T-helper 1 cell treated with Interleukin-12 subunit alpha and Interleukin-12 subunit beta and Interleukin-4 antibody, amounts not matched to agents 30 ng/mL and 1 ng/mL, for 36 hours (primary cell): ENCODE measurements at places on chromosomes 5 and 9. TPM values are rescaled to one million over a fixed set of nuclear protein-coding genes. Genes with fewer than 3 reads are reported as not detected.

The TOR1A gene
- total RNA-seq = 59.7 and 63.5 TPM in 2 replicates

The HSDL2 gene
- 22.1 and 23.7 TPM in 2 replicates for total RNA-seq

The PCDHB7 gene
- total RNA-seq = not detected in 2 replicates

The WDR38 gene
- total RNA-seq = not detected in 2 replicates

The NRARP gene
- total RNA-seq = 1.5 and 1.8 TPM in 2 replicates

The PCDHA11 gene
- not detected in 2 replicates for total RNA-seq

The SPINK13 gene
- total RNA-seq = not detected in 2 replicates

The FBXL17 gene
- 10.8 and 13.3 TPM in 2 replicates for total RNA-seq

The SYK gene
- 0.07 and 0.42 TPM in 2 replicates for total RNA-seq

The CEMIP2 gene
- 64.7 and 64.9 TPM in 2 replicates for total RNA-seq

The CYSRT1 gene
- 0.27 TPM in 2 replicates for total RNA-seq

The PCDH12 gene
- 0.81 and 0.98 TPM in 2 replicates for total RNA-seq

The PCDHB10 gene
- total RNA-seq = not detected in 2 replicates

The ROPN1L gene
- total RNA-seq = 2.5 and 3.0 TPM in 2 replicates

The DDX4 gene
- total RNA-seq = 0.83 and 1.3 TPM in 2 replicates

The ELAVL2 gene
- not detected in 2 replicates for total RNA-seq

The SH3GL2 gene
- total RNA-seq = not detected in 2 replicates

The MYOZ3 gene
- 0.10 TPM in 1 of 2 replicates, not detected in the other for total RNA-seq
